ENCODE measurements at places on chromosomes 16 and 17.

DNA sequence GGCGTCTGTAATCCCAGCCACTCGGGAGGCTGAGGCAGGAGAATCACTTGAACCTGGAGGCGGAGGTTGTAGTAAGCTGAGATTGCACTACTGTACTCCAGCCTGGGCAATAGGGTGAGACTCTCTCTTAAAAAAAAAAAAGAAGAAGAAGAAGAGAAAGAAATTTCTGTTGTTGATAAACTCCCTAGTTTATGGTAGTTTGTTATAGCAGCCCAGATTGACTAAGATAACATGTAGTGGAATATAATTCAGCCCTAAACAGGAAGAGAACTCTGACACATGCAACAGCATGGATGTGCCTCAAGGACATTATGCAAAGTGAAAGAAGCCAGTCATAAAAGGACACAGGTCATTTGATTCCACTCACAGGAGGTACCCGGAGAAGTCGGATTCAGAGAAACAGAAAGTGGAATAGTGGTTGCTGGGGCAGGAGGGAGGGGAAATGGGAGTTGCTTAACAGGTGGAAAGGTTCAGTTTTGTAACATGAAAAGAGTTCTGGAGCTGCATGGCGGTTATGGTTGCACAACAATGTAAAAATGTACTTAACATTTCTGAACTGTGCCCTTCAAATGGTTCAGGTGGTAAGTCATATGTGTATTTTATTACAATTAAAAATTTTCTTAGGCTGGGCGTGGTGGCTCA, 26.0 kb upstream of the PRM1 start:
- no peak for DNase-seq

DNA sequence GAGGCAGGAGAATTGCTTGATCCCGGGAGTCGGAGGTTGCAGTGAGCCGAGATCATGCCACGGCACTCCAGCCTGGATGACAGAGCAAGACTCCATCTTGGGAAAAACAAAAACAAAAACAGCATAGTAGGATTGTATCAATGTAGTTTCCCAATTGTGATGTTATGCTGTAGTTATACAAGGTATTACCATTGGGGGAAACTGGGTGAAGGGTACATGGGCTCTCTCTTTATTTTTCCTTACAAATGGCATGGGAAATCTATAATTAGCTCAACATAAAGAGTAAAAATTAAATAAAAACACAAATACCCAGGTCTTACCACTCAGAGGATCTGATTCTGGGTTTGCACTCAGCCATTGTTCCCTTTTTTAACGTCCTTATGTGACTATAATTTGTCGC, 107.9 kb downstream of the KATNIP start:
- no peak for DNase-seq

GRCh38 chr17:59347975-59348391, 16.5 kb downstream of the YPEL2 start:
- no peak for DNase-seq

- no peak for DNase-seq
These were observed 4.2 kb downstream of the TTC19 start for GRCh38 chr17:16003841-16004240.

DNA sequence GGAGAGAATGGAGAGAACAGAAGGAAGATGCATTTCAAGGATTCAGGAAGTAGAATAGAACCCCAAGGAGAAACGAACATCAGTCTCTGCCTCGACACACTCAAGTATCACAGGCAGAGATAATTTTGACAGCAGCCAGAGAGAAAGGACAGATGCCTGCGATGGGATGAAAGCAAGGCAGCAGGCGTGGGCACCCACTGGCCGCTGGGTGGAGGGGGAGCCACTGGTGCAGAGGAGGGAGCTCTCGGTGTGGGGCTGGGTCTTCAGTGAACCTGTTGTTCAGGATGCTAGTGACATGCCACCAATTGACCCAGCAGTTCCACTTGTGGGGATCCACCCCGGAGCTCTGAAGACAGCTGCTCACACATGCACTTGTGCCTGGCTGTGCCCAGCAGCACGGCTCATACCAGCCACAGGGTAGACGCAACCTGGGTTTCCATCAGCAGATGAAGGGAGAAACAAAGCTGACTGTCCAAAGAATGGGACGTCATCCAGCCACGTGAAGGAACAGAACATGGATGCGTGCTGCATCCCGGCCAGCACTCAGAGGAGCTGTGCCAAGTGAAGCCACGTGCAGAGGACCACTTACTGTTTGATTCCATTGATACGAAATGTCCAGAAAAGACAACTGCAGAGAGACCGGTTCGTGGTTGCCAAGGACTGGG, 127.0 kb downstream of the BANP start:
- no peak for DNase-seq

DNA sequence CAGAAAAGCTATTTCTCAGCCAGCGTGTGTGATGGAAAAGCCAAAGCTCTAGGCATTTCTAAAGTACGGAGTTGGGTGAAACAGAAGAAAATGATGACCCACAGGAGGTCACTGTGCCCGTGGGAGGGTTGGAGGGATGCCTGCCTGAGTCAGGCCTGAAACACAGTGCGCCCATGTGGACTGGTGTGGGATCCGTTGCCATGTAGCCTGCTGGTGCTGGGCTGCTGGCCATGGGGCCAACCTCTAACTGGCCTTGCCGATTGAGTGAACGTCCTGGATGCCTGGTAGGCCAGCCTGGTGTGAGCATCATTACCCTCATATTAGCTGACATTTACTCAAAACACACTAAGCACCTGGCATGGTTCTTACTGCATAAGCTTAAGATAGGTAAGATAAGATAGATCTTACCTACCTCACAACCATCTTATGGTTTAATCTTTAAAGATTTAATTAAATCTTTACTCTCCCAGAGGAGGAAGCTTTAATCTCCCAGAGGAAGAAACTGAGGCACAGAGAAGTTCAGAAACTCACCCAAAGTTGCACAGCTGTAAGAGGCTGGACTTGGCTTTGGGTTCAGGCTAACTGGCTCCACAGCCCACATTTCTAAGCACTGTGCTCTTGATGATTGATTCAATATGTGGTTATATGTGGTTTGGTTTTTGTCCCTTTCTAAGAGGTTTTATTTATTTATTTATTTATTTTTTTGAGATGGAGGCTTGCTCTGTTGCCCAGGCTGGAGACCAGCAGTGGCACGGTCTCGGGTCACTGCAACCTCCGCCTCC, 15.7 kb downstream of the MGAT5B start:
- DNase-seq, result no peak

DNA sequence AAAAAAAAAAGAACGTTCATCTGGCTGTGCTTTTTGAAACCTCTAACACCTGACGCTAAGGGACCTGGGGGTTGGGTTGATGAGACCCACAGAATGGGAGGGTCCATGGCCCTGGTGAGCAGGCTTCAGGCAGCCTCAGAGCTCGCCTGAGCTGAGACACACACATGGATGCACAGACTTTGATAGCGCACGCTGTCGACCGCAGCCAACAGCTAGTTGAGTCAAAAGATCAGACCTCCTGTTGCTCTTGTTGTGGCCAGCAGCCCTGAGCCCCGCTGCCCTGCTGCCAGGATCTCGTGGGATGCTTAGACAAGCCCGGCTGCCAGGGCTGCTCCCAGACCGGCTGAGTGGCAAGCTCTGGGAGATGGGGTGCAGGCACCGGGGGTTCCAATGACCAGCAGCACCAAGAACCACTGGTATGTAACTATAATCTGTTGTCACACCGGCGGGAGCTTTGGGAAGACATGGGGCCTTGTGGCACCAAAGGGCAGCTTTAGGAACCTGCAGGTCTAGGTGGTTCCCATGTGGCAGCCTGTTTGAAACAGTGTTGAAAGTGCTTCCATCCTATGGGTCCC, 20.0 kb upstream of the MEAK7 start:
- no peak for DNase-seq

- no peak for DNase-seq
These were observed 25.9 kb upstream of the LITAF start for GRCh38 chr16:11612665-11613025.

DNA sequence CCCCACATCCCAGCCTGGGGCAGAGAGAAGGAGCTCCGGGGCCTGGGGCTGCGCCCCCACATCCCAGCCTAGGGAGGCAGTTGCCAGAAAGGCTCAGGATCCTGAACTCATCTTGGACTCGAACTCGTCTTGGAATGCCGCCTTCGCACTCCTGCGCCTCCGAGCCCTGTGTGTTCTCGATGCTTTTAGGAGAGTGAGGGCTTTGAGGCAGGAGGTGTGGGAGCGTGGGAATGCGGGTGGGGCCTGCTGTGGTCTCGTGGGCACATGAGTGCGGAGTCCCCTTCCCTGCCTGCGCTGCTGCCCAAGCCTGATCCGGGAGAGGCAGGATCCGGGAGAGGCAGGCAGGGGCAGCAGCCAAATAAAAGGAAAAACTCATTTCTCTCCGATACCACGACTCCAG, 1.2 kb downstream of the BHLHA9 start:
- DNase-seq, result no peak
